ENCODE measurements at places on chromosomes 13 and 19. TPM values are rescaled to one million over a fixed set of nuclear protein-coding genes. Genes with fewer than 3 reads are reported as not detected.
A peak's percentile ranks its signal among the peaks of the same experiment; 100 is the strongest.

ZNF541 gene
- total RNA-seq = not detected

DNA sequence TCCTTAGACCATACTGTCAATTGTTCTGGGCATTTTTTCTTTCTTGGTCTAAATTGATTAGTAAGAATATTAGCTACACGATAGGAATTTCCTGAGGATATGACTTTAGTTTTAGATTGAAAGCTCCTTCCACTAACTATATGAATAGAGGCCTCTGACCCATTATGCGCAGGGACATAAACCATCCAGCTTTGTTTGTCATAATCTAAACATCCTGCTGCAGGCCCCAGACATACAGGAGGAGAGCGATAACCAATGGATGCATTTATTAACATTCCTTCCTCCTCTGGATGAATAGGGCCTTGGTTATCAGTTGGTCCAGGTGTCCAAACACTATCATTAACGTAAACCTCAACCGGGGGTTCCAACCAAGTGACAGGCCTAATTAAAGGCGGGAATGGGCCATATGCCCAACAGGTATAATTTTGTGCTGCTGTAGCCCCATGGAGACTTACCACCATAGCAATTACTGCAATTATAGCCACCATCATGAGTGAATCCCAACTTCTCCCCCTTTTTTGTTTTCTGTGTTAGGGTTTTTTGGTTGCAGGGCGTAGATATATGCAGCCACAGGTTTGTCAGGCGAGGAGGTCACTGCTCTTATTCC lies 32.6 kb downstream of the CLEC4M start:
- no peak for DNase-seq

- DNase-seq = no peak
These were observed 636.2 kb upstream of the KLF12 start for GRCh38 chr13:74770361-74770760.

MAP4K1 gene
- 1.3 TPM for total RNA-seq

- no peak for DNase-seq
These were observed 3.0 kb downstream of the PRKD2 start for GRCh38 chr19:46713781-46714443.

- DNase-seq = no peak
These were observed 43.2 kb upstream of the RANBP3 start for GRCh38 chr19:6020972-6021805.

DNA sequence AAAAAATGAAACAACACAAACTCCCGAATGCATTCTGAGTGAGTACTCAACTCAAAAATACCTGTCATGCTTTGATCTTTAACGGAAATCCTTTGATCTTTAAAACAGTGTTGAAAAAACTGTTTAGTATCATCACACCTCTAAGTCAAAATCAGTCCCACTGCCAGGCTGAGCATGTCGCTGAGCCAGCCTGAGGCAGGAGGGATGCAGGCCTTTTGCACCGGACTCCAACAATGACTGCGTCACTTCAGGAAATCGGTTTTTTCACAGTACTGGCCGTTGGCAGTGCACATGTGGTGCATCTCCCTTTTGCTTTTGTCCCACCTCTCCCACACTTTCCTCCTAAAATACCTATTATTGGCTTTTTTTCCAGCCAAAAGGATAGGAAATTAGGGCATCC lies 78.2 kb downstream of the SHISA2 start:
- no peak for DNase-seq

MYO16 gene
- total RNA-seq = 0.38 TPM

CEACAM21 gene
- not detected for total RNA-seq

DNA sequence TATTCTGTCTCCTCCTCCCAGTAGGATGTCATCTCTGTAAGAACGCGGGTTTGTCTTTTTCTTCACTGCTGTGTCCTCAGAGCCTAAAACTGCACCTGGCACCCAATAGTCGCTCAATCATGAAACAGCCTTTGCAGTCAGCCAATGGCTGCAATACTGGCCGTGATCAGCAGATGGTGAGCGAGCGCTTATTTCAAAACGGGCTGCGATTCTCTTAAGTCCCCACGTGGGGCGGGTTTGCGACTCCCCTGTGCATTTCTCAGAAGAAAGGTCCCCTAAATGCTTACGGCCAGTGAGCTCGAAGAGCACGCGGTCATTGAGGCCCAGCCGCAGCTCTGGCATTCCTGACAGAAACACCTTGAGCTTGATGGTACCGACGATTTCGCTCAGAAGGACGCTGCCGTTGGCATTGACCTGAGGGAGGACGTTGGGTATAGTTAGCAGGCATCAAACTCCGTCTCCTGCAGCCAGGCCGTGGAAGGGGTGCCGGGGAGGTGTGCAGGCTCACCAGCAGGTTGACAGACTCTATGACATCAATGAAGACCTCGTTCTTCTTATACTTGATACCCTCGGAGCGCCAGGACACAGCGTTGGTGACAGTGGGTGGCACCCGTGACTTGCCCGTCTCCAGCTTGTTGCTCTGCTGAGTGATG lies 6.0 kb downstream of the AP1M2 start:
- peak; percentile 58 for DNase-seq
